NCI-H2171 treated with DMSO at 0.1 percent for 48 hours (cell line): ENCODE measurements at places on chromosomes 16 and 17.
A peak's percentile ranks its signal among the peaks of the same experiment; 100 is the strongest.

- DNase-seq: no peak
Measured at GRCh38 chr17:41711669-41712400, at the start of gene GAST. Gene GAST (plus strand): TSS chr17:41712331. CDS start chr17:41715437, 3,106 bp downstream.

- DNase-seq: no peak
Measured at GRCh38 chr17:9313346-9313745, 262.3 kb downstream of the STX8 start.

DNA sequence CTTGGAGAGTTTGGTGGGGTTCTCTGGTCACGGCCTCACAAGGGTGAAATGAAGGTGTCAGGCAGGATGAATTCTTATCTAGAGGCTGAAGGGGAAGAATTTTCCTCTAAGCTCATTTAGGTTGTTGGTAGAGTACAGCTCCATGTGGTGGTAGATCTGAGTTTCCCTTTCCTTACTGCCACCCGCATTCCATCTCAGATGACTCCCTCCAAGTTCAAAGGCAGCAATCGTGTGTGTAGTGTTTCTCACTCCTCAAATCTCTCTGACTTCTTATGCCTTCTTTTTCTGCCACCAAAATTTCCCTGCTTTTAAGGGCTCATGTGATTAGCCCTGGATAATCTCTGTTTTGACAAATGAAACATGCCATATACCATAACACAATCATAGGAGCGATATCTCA is 135.5 kb upstream of the MYOCD start:
- no peak for DNase-seq

DNA sequence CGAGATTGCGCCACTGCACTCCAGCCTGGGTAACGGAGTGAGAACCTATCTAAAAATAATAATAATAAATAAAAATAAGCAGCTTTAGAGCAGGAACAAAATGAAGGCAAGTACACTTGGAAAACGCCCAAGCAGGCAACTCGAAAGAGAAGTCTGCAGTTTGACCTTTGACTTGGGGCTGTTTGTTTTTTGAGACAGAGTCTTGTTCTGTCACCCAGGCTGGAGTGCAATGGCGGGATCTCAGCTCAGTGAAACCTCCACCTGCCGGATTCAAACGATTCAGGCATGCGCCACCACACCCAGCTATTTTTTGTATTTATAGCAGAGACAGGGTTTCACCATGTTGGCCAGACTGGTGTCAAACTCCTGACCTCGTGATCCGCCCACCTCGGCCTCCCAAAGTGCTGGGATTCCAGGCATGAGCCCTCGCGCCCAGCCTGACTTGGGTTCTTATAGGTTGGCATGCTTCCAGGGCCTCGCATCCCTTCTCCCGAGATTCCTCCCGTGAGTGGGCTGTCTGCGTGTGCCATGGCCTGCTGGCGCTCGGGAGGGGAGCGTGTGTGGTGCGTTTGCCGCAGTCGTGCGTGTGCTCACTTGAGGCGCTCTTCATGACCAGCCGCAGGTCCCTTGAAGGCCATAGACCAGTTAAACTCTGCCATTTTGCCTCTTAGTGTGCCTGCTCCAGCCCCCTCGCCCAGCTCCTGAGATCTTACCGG is 18.4 kb upstream of the UBE2I start:
- peak; percentile 86 for DNase-seq

DNA sequence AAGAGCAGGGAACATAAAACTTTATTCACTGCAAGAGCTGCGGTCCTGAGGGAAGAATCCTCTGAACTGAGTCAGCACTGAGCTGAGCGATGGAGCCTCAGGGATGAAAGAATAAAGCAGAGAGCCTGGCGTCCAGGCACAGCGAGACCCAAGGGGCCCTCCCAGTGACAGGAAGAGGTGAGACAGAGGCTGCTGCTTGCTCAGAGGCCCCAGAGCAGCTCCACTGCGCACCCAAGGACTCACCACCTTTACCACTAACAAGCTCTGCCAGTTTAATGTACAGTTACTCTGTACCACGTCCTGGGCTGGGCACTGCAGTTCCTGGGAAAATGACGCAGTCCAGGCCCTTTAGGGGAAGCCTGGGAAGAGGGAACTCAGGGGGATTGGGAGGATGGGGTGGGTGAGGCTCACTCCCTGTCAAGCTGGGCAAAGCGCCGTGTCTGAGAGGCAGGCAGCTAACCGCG is 5.6 kb downstream of the GFAP start:
- no peak for DNase-seq

- DNase-seq: no peak
Measured at GRCh38 chr17:4675791-4676190, 28.1 kb downstream of the PELP1 start.

DNA sequence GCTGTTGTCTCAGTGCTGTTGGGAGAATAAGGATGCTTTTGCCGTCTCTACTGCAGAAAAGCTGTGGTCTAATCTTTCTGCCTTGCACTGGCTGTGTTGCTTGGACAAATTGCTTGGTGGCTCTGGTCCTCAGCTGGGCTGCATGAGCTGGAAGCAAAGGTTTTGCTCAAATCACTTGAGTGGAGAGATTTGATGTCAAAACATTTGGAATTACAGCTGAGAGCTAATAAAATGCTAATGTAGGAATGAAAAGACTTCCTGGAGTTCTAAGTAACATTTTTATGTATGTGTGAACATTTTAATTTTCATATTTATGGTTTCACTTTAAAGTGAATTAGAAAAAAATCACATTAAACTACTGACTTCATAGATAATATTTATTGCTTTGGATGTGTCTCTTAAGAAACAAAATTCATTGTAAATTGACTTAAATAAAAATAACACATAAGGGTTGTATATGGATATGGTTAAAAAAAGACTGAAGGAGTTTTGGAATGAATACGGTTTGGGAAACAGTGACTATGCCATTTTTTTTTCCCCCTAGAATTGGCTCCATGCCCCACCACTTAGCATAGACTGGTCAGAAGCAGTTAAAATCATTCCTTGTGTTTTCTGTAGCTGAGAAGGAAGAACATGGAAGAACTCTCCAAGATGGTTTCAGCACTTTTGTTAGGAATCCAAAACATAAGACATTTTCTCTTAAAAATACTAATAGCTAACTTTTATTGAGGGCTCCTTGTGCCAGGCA is 39.2 kb upstream of the FAM20A start:
- DNase-seq: no peak

DNA sequence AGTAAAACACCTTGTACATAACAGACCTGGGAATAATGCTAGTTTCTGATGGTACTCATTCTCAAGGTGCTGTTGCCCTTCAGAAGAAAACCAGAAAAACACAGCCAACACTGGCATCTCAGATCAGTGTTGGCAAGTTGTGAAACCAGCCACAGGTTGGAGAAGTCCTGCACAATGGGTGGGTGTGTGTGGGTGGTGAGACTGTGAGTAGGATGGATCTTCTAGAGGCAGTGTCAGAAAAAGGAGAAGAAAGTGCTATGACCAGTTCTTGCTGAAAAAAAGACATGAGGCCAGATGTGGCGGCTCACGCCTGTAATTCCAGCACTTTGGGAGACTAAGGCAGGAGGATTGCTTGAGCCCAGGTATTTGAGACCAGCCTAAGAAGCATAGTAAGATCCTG is 35.2 kb upstream of the SMIM36 start:
- no peak for DNase-seq

- no peak for DNase-seq
Measured at GRCh38 chr17:51346218-51346982, 86.1 kb downstream of the UTP18 start.

DNA sequence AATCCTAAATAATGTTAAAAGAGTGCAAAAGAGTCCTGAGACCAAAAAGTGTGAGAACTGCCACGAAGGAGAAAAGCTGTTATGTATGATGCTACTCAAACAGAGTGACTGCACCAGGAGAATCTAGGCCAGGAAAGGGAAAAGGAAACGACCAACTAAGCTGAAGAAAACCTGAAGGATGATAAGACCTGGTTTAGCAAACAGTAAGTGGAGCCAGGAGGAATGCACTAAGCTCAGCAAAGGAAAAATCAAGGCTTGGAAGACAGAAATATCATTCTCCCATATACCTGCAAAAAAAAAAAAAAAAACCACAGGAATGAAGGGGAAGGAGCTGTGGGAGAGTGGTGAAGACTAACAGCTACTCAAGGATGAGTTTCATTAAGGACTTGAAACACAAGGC is 21.1 kb downstream of the CMC2 start:
- DNase-seq: no peak

GRCh38 chr17:68697850-68698361 is 96.7 kb upstream of the FAM20A start:
- no peak for DNase-seq

DNA sequence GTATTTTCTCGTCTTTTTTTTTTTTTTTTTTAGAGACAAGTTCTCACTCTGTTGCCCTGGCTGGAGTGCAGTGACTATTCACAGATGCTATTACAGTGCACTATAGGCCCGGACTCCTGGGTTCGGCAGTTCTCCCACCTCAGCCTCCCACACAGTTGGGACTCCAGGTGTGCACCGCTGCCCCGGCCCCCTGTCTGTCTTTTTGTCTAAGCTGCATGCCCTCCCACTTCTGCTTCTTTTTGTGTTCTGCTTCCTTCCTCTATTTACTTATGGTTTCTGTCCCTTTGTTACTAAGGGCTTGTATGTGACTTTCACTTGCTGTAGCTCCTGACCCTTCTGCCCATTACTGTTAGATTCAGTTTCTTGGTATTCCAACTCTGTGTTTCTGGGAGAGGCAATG is 20.5 kb downstream of the SLC7A6 start:
- no peak for DNase-seq

GRCh38 chr16:7218936-7219335 is 113.7 kb upstream of the RBFOX1 start:
- no peak for DNase-seq

GRCh38 chr17:58337600-58338453 is 9.2 kb upstream of the TSPOAP1 start:
- no peak for DNase-seq

GRCh38 chr17:13597723-13598347 is 3.9 kb downstream of the HS3ST3A1 start:
- peak; percentile 5 for DNase-seq

GRCh38 chr17:38534498-38534885 is 71.3 kb downstream of the SRCIN1 start:
- peak; percentile 34 for DNase-seq

DNA sequence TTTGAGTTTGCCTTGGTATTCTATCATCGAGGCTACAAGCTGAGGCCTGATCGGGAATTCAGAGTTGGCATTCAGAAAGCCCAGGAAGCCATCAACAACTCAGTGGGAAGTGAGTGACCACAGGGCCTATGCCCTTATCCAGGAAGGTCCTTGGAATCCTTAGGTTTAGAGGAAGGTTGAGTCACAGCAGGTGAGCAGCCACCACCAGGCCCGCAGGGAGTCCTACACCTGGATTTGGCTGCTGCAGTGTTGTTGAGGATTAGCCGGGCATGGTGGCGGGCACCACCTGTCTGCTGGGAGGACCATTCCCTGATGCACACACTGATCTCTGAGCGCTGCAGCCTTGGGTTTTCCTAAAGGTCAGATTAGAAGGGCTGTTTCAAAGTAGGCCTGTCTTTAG is 5.2 kb downstream of the ODAD4 start:
- DNase-seq: no peak

DNA sequence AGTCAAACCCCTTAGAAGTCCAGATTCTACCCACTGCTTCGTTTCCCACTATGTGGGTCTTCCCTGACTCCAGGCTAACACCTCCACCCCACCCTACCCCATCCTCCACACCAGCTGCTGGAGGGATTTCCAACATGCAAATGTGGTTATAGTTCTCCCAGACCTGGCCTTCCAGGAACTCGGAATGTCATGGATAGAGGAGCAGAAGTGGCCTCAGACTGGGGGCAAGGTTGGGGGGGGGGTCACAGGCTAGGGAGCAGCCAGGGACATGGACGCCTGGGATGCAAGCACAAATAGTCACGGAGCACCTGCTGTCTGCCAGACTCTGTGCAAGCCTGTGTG is 2.0 kb downstream of the CAMKK1 start:
- DNase-seq: no peak

GRCh38 chr16:58638148-58639036 is 8.8 kb upstream of the CNOT1 start:
- DNase-seq: peak; percentile 52

GRCh38 chr16:60061396-60061795 is 1327.3 kb upstream of the GOT2 start:
- DNase-seq: no peak

GRCh38 chr17:336110-337021 is 16.2 kb downstream of the RPH3AL start:
- peak; percentile 93 for DNase-seq

DNA sequence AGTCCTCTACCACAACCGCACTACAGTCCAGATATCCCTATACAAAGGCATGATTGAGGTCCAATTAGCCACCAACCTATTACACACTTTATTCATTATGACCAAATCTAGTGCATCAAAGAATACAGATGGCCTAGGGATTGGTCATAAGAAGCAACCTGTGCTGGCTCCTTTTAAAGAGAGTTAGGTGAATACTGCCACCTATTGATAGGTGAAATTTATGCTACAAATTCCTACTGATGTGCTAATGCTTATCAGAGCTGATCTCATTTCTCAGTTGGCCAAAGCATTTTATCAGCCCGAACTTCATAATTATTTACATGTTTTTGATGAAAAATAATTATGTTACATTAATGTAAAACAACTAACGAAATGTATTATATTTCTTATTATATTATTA is 166.3 kb downstream of the ANKFN1 start:
- DNase-seq: peak; percentile 78

DNA sequence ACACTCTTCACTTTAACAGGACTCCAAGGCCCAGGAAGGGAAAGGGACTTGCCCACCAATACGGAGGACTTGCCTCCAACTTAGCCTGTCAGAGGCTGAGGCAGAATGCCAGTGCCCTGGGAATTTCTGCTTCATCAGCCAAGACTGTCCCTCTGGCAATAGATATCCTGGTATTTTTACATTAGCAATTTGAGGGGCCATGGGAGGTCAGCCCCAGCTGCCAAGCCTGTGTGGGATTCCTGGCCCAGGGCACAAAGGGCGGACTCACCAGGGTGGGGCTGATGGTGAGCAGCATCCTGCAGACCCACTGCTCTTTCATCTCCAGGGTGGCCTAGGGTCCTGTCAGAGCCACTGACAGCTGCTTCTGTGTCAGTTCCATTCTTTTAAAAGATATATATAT is 78.3 kb upstream of the CIBAR2 start:
- DNase-seq: no peak

DNA sequence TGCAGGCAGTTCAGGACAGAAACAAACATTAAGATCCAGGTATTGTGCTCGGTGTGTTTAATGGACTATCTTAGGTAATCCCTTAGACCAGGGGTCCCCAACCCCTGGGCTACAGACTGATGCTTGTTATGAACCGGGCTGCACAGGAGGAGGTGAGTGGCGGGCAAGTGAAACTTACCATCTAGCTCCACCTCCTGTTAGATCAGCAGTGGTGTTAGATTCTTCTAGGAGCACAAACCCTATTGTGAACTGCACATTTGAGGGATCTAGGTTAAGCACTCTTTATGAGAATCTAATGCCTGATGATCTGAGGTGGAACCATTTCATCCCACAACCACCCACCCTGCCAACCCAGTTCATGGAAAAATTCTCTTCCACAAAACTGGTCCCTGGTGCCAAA is 37.8 kb upstream of the ASIC2 start:
- no peak for DNase-seq
